Fibroblast of lung (primary cell): ENCODE measurements at places on chromosomes 12 and 14. TPM values are rescaled to one million over a fixed set of nuclear protein-coding genes. Genes with fewer than 3 reads are reported as not detected.

Gene GIT2
- total RNA-seq = 30.3 and 47.9 TPM in 2 replicates

DNA sequence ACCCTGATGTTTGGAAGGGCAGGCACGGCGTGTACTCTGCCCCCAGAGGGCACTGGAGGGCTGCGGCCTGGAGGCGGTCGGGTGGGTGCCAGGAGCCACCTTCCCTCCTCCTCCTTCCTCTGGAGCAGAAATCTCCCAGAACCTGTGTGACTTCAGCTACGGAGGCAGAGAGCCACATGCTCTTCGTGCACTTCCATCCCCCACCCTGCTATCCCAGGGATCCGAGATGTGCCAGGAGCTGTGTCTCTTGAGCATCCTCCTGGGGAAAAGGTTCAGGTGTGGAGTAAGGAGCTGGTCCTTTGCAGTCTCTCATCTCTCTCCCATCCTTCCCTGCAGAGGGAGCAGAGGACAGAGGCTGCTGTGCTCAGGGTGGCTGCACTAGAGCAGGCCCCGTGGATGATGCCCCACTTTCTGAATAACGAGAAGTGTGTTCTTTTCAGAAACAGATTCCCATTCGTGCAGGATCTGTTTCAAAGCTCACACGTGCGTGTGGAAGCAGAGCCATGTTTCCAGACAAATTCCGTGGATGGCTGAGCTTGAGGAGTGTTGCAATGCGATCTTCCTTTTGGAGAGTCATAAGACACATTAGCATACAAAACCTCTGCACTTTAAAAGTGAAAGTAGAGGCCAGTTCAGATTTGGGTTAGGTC, 162.9 kb downstream of the ADGRD1 start:
- no peaks in the 10 kb centered on the region for H3K36me3 ChIP-seq
- no peak overlapping the region for H3K27ac ChIP-seq
- no peaks in the 10 kb centered on the region for H3K27me3 ChIP-seq
- no peak overlapping the region for H3K4me3 ChIP-seq

DNA sequence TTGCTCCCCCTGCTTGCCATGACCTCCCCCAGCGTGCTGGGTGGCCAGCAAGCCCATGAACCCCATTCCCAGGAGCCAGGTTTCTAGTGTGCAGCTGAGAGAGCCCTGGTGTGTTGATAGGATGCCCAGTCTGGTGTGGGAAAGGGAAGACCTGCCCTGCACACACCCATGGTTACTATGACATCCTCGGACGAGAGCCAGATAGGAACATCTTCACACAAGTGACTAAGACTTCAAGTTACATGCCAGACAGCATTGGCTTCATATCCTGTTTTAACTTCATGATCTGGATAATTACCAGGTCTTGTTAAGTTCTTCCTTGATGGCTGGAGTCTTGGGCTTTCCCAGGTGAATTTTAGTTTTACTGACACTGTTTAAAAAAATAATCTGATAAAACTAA, 196.6 kb upstream of the EGLN3 start:
- H3K4me3 ChIP-seq = no peak overlapping the region
- H3K27me3 ChIP-seq = no peaks in the 10 kb centered on the region
- H3K4me1 ChIP-seq = no peaks in the 10 kb centered on the region
- DNase-seq = no peak
- no peak overlapping the region for H3K27ac ChIP-seq
- no peaks in the 10 kb centered on the region for H3K36me3 ChIP-seq

Gene PRKD1
- total RNA-seq = 15.9 and 20.1 TPM in 2 replicates

DNA sequence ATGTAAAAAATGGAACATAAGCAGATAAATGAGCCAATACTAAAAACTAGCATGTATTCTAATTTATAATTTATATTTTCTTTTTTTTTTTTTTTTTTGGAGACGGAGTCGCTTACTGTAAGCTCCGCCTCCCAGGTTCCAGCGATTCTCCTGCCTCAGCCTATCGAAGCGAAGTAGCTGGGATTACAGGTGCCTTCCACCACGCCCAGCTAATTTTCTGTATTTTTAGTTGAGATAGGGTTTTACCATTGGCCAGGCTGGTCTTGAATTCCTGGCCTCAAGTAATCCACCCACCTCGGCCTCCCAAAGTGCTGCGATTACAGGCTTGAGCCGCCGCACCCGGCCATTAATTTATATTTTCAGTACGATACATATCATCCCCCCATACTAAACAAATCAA, 2.7 kb downstream of the MAPK1IP1L start:
- H3K36me3 ChIP-seq = peaks cover 3% of the 10 kb centered on the region
- no peak overlapping the region for H3K4me3 ChIP-seq
- no peaks in the 10 kb centered on the region for H3K27me3 ChIP-seq
- H3K4me1 ChIP-seq = peaks cover 4% of the 10 kb centered on the region

Gene CDK4
- 183 and 257 TPM in 2 replicates for total RNA-seq

GRCh38 chr12:110065540-110065939, 17.2 kb upstream of the C12orf76 start:
- no peak overlapping the region for H3K4me3 ChIP-seq
- no peak for DNase-seq
- no peaks in the 10 kb centered on the region for H3K4me1 ChIP-seq
- no peak overlapping the region for H3K27ac ChIP-seq
- no peaks in the 10 kb centered on the region for H3K36me3 ChIP-seq
- H3K27me3 ChIP-seq = no peaks in the 10 kb centered on the region

GRCh38 chr14:100467939-100468338, 119.3 kb downstream of the BEGAIN start:
- no peaks in the 10 kb centered on the region for H3K36me3 ChIP-seq
- H3K27me3 ChIP-seq = no peaks in the 10 kb centered on the region
- no peak for DNase-seq
- no peak overlapping the region for H3K27ac ChIP-seq

DNA sequence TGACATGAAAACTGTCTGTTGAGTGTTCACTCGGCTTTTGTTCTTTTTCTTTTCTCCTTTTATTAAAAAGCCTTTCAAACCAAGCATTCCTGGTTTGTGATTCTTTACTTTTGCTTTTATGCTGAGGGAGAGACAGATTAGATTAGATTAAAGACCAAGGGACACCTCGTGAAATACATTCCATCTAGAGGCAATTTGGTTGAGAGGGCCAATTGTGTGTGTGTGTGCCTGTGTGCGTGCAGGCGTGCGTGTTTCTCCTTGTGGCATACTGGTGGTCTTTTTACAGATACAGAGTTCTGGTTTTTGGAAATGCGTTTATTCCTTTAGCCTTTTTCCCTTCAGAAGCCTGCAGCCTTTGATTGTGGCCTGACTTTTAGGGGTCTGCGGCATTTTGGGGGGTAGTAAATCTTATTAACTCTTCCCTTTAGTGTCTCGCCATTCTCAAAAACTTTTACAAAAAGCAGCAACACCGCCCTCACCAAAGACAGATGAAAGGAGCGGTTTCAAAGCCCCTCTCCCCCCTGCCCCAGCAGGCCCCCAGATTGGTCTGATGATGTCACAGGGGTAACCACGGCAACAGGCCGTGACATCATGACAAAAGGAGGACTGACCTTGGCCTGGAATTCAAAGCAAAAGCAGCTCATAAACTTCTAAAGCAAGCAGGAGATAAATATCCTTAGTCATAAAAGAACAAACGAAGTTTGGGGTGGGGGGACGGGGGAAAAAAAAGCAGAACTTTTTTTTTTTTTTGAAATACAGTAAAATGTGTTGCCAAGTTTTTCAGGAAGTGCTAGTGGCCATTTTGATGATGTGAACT, 84.1 kb upstream of the TBX3 start:
- no peak overlapping the region for H3K27ac ChIP-seq
- DNase-seq = no peak
- H3K4me3 ChIP-seq = no peak overlapping the region
- no peaks in the 10 kb centered on the region for H3K36me3 ChIP-seq
- no peaks in the 10 kb centered on the region for H3K4me1 ChIP-seq

Gene CFAP73
- not detected in 2 replicates for total RNA-seq

GRCh38 chr12:94269316-94269999, 121.1 kb downstream of the PLXNC1 start:
- no peaks in the 10 kb centered on the region for H3K27me3 ChIP-seq
- no peak for DNase-seq
- peaks cover 24% of the 10 kb centered on the region for H3K4me1 ChIP-seq
- no peak overlapping the region for H3K27ac ChIP-seq

DNA sequence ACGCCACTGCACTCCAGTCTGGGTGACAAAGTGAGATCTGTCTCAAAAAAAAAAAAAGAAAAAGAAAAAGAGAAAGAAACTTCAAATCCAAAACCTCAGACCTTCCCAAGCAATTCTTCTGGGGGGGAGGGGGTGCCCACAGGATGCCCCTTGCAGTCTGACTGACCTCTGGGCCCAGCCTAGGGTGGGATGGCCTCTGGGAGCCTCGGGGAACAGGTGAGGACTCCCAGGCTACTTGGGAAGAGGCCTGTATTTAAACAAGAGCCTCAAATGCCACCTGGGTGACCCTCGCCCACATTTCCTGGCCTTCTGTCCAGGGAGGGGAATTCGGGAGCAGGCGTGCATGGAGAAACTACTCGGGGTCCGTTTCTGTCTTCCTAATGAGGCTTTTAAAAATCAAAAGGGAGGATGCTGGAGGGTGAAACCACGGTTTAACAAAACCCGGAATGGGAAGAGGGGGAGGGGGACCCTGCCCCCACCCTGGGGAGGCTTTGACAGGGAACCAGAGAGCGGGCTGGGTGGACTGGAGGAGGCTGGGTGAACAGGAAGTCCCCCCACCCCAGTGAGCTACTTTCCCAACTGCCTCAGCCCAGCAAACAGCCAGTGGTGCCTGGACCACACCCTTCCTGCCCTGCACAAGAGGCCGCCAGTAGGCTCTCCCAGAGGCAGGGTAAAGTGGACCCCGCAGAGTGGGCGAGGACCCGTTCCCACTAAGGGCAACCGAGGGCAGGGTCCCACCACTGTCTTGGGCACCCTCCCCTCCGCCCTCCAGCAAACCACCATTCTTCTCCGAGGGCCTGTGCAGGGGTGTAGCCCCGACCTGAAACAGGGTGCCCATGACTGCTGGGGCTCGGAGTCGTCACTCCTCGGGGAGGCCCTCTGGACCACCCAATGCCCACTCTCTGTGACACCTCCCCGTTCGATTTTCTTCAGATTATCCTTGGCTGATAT, 1.5 kb upstream of the FBRSL1 start:
- no peak for DNase-seq
- no peak overlapping the region for H3K27ac ChIP-seq
- H3K27me3 ChIP-seq = no peaks in the 10 kb centered on the region
- no peaks in the 10 kb centered on the region for H3K36me3 ChIP-seq
- no peaks in the 10 kb centered on the region for H3K4me1 ChIP-seq
- no peak overlapping the region for H3K4me3 ChIP-seq

- H3K4me1 ChIP-seq = no peaks in the 10 kb centered on the region
- H3K36me3 ChIP-seq = no peaks in the 10 kb centered on the region
- no peak overlapping the region for H3K4me3 ChIP-seq
- H3K27ac ChIP-seq = no peak overlapping the region
- no peak for DNase-seq
- no peaks in the 10 kb centered on the region for H3K27me3 ChIP-seq
Measured at GRCh38 chr12:20024194-20024593, 344.1 kb upstream of the PDE3A start.

- H3K27ac ChIP-seq = no peak overlapping the region
- no peaks in the 10 kb centered on the region for H3K4me1 ChIP-seq
- peaks cover 3% of the 10 kb centered on the region for H3K27me3 ChIP-seq
- H3K4me3 ChIP-seq = no peak overlapping the region
- no peaks in the 10 kb centered on the region for H3K36me3 ChIP-seq
Measured at GRCh38 chr12:106745181-106745745, 29.2 kb upstream of the RIC8B start.

Gene CAPZA3
- not detected in 2 replicates for total RNA-seq

DNA sequence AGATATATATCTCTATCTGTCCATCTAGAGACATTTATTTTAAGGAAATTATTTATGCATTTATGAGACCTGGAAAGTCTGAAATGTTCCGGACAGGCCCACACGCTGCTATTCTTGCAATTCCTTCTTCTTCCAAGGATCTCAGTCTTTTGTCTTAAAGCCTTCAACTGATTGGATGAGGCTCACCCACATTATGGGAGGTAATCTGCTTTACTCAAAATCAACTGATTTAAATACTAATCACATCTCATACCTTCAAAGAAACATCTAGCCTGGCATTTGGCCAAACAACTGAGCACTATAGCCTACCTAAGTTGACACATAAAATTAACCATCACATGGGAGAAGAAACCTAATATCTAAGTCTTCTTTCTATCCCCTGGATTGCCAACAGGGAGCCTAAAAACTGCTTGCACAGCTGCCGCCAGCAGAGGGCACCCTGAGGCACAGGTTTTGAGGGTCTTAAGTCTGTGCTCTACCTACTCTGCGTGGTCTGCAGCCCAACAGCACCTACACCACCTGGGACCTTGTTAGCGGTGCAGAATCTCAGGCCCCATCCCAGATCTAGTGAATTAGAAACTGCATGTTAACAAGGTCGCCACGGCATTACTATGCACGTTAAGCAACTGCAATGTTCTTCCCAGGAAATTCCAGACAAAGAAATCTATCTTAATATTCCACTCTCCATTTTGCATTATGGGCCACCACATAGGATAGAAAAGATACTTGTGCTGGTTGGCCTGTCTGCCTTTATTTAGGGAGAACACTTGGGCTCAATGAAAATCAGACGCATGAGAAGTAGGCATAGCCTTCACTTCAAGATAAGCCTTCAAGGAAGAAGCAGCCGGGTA, 249.7 kb downstream of the FOXG1 start:
- no peak overlapping the region for H3K4me3 ChIP-seq
- H3K27ac ChIP-seq = no peak overlapping the region
- no peaks in the 10 kb centered on the region for H3K27me3 ChIP-seq
- no peaks in the 10 kb centered on the region for H3K36me3 ChIP-seq

DNA sequence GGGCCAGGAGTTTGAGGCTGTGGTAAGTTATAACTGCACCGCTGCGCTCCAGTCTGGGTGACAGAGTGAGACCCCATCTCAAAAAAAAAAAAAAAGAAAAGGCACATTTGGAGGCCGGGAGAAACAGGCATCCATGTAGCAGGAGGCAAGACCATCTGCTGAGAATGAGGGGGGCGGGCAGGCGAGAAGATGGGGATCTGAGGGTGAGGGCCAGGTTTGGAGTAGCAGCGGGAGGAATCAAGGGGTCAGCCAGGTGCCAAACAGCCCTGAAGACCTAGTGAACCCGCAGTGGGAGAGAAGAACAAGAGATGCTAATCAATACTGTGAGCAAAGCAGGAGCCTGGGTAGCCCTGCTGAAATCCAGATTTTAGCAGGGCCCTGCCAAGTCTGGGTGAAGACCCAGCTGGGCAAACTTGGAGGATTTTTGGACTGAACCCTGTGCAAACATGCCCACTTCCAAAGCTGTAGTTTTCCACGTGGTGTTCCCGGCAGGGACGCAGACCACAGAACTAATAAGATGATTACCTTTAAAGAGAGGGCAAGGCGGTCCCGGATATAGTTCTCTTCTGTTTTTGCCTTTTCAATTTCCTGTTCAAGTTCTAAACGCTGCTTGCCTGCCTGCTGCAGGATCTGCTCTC, 61.0 kb downstream of the NIN start:
- no peak for DNase-seq
- H3K4me1 ChIP-seq = peaks cover 14% of the 10 kb centered on the region
- H3K27ac ChIP-seq = no peak overlapping the region
- H3K27me3 ChIP-seq = no peaks in the 10 kb centered on the region
- H3K4me3 ChIP-seq = no peak overlapping the region

Gene PROX2
- not detected in 2 replicates for total RNA-seq

Gene FAM186B
- total RNA-seq = 0.33 and 0.51 TPM in 2 replicates

Gene DCAF11
- 52.9 and 68.0 TPM in 2 replicates for total RNA-seq

Gene IAPP
- total RNA-seq = not detected in 2 replicates
